ENCODE measurements at places on chromosomes 6 and 20.

DNA sequence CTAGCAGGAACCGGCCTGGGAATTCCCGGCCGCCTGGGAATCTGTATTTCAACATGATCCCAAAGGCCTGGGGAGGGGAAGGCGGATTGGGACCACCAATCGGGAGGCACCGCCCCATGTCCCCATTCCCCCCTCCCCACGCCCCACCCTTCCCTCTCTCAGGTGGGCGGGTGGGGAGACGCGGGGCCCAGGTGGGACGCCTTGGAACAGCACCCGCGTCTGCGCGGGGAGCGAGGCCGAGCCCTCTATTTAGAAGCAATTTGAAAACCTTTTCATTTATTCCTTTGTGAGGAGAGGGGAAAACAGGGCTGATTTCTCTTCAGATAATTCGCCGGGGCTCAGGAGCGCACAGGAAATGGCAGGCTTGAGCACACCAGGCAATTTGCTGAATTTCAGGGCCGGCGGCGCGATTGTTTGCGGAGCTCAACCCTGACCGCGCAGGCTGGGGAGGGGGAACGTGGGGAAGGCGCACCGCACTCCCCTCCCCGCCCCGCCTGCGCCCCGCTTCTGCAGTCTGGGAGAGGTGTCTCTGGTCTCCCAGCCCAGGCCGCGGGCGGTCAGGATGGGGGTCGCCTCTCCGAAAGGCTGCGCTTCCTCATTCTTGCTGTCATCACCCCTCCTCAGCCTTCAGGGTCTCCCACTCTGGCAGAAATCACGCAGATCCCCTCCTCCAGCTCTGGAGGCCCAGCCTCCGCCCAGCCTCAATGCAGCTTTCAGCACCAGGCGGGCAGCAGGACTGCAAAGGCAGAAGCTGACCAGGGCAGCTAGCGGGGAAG is 170.0 kb downstream of the GRM4 start:
- DNase-seq = no peak

GRCh38 chr20:1764136-1765033 is 106.8 kb upstream of the SIRPG start:
- peak; percentile 51 for DNase-seq

DNA sequence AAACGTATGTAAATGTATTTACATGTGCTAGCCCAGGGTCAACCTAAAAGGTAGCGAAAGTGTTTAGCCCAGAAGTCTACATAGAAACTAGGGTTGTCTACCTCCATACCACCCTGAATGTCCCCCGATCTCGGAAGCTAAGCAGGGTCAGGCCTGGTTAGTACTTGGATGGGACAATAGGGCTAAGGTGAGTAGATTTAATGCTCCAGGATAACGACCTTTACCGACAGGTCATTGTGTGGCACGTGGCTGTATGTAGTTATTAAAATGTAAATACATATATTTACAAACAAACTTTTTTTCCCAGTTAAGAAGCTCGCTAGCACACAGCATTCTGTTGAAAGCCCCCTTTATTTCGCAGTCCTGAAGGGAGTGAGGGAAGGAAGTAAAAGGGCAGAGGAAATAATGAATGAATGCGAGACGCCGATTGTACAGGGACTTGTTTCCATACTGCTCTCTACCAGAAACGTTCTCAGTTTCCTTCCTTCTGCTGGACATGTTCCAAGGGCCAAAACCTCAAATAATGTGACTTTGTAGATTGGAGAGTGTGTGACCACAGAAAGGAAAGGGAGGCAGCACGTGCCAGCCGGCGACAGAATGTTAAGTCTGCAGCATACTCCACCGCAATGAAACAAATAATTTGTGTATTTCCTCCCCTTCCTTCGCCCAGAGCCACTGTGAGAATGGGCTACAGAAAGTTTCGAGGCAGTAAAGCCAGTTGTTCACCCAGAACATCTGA is 612 bp downstream of the ADAT2 start:
- no peak for DNase-seq

GRCh38 chr20:40634891-40635290 is 54.1 kb downstream of the MAFB start:
- no peak for DNase-seq

GRCh38 chr6:166998256-166999144 is 697 bp upstream of the CEP43 start:
- peak; percentile 7 for DNase-seq

DNA sequence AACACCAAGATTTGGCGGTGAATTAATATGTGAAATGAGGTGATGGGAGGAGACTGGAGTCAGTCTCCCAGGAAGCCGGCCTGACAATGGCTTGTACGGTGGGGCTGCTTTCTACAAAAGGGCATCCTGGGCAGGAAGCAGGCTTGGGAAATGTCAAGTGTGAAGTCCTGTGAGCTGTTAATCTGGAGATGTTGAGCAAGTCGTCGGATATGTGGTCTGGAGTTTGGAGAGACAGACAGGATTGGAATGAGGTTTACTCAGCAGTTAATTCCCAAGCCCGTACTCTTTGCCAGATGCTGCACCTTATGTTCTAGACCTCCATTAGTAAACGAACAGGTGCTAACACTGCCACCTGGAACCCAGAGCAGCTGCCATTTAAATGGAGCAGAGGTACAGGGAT is 107.7 kb upstream of the FOXC1 start:
- DNase-seq = no peak

- no peak for DNase-seq
Observed at GRCh38 chr6:39608652-39609345, 116.4 kb downstream of the KIF6 start.

DNA sequence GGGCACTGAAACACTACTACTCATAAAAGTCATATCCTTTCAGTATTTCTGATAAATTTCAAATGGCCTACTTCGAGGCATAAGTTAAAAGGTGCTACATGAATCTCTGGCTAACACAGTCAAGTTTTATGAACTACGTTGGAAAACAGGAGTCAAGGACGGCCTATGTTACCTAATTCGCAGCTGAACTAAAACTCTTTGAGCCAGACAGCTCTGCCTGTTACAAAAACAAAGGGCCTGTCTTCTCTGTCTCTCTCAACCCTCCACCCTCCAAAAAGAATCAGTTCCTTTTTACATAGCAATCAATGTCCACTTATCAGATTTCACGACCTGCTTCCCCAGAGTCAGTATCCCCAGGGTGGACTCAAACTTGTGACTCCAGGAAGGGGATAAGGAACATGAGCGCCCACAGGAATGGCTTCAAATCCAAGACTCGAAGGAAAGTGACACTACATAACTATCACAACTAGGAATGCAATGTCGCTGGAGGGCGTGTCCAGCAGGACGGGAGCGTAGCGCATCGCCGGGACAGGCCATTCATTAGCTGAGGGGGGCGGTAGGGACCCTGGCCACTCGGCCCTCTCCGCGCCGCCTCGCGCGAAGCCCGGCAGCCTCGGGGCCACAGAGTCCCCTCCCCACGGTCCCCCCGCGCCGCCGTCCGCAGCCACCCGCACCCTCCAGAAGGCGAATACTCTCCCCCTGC is 591 bp downstream of the IBTK start:
- DNase-seq = peak; percentile 44

DNA sequence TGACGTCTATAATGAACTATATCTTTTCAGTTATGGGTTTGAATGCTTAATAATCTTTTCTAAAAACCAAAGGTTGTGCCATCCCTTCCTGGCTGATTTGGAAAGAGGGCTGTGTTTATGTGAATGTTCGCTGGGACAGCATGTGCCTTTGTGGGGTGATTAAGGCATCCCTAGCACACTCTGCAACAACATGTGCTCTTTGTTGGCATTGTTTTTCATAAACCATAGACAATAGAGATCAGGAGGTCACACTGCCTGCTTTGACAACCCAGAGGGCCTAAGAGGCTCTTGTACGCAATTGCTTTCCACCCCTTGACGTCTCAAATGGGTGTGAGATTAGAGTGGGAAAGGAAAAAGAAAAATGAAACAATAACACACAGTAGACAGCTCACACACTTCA is 116.0 kb downstream of the LRRC1 start:
- DNase-seq = no peak

- DNase-seq = no peak
Observed at GRCh38 chr6:42448391-42448790, 3.3 kb downstream of the TRERF1 start.

GRCh38 chr20:11395581-11395980 is 522.1 kb upstream of the BTBD3 start:
- no peak for DNase-seq

- no peak for DNase-seq
Observed at GRCh38 chr6:158672726-158673125, 22.9 kb downstream of the SYTL3 start.

GRCh38 chr20:62483613-62484458 is 8.0 kb upstream of the GATA5 start:
- no peak for DNase-seq

DNA sequence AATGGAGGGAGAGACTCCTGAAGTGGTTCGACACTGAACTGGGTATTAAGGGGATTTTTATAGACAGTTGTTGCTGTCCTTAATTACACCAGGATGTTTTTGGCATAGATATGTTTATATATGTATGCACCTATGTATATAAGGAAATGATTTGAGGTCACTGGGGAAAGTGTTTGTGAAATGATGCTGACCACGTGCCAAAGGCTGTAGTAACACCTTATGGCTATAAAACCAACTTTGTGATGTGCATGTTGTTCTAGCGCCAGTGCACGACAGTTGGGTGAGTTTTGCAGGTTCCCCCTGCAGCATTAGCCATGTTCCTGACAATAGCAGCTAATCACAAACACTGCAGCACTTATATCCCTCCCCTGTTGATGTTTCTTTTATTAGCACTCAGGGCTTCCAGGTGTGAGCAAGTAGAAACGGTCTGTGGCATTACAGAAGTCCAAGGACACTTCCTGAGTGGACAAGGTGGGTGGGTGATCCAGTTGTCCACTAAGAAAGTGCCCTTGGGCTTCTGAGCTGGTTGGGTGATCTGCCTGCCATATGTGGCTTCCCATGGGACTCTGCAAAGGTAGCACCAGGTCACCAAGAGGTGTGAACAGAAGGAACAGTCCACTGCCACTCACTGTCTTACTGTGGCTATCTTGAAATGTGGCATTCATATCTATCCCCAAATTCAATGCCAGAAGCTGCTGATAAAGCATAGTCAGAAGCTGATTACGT is 63.0 kb upstream of the RBM24 start:
- no peak for DNase-seq

DNA sequence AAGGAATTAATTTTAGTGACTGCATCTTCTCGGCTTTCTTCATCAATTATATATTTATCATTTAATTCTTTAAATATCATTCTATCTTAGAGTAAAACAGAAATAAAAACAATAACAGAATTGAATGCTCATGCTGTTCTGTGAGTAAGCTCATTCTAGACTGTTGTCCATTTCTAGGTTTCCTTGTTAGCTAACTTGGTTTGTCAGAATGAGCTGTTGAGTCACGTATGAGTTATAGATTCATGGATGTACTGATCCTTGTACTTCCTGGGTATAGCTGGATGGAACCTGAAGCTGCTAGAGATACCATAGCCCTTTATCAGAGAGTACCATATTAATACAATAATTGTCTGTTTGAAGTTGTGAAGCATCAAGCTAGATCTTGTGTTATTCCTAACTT is 515.3 kb downstream of the TENT5A start:
- no peak for DNase-seq

GRCh38 chr6:27294409-27294808 is 17.7 kb downstream of the POM121L2 start:
- DNase-seq = no peak

- DNase-seq = no peak
Observed at GRCh38 chr6:14763139-14763538, 482.7 kb upstream of the JARID2 start.

DNA sequence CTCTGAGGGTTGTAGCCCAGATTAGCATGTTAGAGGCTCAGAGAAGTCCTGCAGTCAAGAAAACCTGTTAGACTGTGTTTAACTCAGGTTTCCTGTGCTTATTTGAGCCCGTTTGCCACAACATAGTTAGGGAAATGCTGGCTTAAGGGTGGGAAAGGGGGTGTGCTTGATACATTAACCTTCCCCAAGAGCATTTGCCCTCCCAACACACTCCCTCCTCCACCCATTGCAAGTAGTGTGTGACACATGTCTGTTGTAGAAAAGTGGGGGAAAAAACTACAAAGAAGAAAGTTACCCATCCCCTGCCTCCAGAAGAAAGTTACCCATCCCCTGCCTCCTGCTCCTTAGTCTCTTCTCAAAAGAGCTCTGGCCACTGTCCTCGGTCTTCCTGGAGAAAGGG is 36.8 kb upstream of the MRPS18A start:
- no peak for DNase-seq

GRCh38 chr6:83879746-83880145 is 20.3 kb downstream of the CYB5R4 start:
- no peak for DNase-seq

- no peak for DNase-seq
Observed at GRCh38 chr20:6663751-6664388, 103.6 kb upstream of the BMP2 start.

DNA sequence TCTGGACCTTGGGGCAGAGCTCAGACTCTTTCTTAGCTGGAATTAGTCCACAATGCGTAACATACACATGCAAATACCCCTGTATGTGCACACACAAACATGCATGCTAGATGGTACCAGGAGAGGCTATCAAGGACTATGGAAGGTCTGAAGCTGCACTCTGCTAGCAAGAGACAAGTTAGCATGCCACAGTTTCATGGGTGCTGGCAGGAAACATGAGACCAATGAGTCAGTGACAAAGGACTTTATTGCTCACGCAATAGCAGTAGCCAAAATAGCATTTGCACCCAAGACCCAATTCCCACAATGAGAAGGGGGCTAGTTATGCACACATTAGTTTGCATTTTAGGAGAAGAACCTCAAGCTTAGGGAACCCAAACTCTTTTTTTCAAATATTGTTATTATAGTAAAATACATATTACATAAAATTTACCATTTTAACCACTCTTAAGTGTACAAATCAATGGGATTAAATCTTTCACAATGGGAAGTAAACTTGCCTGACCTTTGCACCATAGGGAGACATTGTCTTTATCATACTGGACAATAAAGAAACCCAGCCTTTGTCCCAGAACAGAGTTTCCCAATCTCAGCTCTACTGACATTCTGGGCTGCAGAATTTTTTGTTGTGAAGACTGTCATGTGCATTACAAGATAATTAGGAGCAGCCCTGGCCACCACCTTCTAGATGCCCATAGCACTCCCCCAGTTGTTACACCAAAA is 69.1 kb downstream of the NRSN1 start:
- no peak for DNase-seq

DNA sequence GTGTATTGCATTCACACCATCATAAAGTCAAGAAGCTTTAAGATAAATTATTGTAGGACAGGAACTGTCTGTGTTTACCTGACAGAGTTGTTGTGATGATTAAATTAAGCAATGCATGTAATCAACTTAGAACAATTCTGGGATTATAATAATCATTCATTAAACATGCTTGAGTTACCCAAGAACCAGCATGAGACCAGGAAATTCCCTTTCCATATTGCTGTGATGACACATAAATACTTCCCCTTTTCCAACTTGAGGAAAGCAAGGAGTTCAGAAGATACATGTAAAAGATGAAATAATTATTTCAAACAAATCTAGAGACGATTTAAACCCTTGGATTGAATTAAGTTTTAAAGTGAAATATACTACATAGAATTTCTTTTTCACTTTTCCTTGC is 404.4 kb downstream of the GJA1 start:
- DNase-seq = no peak

Data from stimulated activated naive CD4-positive, alpha-beta T cell treated with Interleukin-2 at 50 U/mL for 16 hours (primary cell).